Stimulated activated CD4-positive, alpha-beta T cell treated with anti-CD3 and anti-CD28 coated beads, Interleukin-2, amount 100 ng/mL, for 24 hours (primary cell): ENCODE measurements at places on chromosomes 7 and 10.

DNA sequence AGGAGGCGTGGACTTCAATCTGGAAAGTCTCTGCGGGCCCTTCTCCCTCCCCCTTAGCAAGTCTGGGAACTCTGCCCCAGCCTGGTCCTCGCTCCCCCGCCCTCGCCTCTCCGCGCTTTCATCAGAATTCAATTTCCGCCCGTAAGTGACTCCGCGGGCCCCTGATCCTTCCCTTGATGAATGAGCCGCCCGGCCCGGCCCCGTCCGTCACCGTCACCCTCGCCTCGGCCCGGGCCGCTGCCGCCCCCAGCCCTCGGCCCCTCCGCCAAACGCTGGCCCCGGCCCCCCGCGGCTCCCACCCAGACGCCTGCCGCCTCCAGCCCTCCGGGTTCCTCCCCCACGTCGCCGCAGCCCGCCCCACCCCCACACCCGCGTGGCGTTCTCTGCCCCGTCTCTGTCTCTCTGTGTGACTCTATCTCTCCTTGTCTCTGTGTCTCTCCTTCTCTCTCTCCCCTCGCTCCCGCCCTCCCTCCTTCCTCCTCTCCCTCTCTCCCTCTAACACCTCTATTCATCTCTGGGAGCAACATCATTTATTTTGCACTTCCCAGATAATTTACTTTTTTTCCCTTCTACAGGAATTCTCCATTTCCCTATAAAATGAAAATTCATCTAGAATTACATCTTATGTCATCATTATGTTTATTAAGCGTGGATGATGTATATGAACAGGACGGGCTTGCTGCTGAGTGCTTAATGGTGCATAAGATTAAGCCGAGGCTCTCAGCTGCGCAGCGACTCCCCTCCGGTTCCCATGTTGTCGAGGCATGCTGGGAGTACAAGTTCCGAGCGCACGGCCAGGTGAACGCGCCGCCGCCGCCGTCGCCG, 91.2 kb upstream of the PAX2 start:
- peak; percentile 47 for DNase-seq

GRCh38 chr7:77531038-77531437, 6.1 kb upstream of the PTPN12 start:
- no peak for DNase-seq

- DNase-seq, result no peak
Measured at GRCh38 chr7:124155432-124156022, 122.7 kb upstream of the TMEM229A start.

GRCh38 chr7:7761340-7761973, 43.0 kb upstream of the RPA3 start:
- no peak for DNase-seq

DNA sequence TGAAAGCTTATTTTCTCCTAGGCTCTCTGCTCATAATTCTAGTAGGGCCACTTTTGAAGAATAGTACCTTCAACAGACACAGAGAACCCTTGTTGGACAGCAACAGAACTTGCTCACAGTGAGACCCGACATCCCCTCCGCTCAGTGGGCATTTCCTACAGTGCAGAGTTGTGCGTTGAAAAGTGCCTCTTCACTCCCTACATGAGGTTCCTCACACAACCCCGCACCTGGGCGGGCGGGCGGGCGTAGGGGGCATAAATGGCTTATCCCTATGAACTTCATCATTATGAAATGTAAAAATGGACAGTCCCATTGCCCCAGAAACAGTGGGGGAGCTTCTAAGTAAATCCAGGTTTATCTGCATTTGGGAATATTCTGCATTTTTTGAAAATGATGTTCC, 174.9 kb downstream of the MGMT start:
- no peak for DNase-seq
